Left lung (tissue), 14 donors: ENCODE measurements at places on chromosomes 6 and 20.

DNA sequence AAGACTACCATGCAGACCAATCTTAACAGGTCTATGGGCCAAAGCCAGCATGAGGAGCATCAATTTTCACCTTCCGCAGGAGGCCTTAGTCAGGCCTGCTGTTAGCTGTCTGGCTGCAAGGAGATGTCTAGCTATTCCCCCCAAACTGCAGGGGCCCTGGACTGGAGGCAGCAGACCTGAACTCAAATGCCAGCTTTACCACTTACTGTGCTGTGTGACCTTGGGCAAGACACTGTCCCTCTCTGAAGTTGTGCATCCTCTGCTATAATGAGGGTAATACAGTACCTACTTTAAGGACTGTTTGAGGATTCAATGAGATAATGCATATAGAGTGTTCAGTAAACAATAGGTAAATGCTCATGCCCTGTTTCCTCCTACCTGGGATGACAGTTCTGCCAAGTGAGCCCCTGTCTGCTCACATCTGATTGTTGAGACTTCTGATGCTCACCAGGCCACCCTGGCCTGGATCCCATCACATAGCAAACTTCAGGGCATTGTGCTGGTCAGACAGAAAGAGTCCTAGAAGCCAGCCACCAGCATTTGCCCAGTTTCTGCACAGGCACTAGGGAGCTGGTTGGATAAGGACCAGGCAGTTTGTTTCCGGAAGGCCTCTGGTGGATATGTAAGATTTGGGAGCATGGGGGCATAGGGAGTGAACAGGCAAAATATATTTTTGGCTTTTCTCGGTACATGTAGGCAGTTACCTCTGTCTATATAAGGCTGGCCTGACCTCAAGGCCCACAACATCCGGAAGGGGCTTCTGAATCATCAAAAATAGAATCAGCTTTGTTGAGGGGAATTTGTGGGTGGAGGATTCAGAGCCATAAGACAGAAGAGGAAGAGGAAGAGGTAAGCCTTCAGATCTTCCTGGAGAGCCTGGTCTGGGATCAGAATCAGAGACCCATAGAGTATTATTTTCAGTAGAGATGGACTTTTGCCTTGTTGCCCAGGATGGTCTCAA is 2.3 kb upstream of the OCSTAMP start:
- DNase-seq = no peak

DNA sequence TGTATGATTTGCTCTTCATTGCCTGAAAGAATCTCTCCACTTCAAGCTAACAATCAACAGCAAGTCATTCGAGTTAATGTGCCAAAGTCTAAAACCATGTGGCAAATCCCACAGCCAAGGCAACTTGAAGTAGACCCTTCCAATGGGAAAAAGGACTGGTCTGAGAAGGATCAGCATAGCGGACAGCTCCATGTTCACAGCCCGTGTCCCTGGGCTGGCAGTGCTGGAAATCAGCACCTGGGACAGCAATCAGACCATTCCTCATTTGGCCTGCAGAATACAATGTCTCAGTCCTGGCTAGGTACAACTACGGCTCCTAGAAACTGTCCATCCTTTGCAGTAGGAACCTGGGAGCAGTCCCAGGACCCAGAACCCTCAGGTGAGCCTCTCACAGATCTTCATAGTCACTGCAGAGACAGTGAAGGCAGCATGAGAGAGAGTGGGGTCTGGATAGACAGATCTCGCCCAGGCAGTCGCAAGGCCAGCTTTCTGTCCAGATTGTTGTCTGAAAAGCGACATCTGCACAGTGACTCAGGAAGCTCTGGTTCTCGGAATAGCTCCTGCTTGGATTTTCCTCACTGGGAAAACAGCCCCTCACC is 1.1 kb downstream of the GJA10 start:
- DNase-seq = peak; percentile 61

GRCh38 chr20:37308086-37309050 is 18.9 kb downstream of the MANBAL start:
- peak; percentile 8 for DNase-seq

GRCh38 chr20:63400486-63401210 is 39.5 kb upstream of the CHRNA4 start:
- no peak for DNase-seq

GRCh38 chr20:48631114-48632016 is 196.4 kb downstream of the PREX1 start:
- no peak for DNase-seq

DNA sequence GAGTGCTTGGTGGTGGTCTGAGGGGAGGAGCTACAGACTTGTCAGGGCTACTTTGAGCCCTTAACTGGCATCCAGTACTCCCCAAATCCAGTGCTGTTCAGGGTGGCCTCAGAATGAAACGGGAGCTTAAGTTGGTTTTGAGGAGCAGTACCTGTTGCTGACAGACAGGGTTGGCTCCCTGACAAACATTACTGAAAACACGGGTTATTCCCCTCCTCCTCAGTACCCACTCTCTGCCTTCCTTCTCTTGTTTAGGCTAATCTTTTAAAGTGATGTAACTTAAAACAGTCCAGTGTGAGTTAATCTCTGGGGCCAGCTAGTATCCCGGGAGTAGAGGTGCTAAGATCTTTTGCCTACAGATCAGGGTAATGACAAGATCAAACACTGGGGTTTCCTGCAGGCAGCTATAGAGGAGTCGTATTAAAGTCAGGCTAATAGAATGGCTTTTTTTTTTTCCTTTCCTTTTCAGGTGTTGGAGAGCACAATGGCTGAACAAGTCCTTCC is 3.7 kb downstream of the TNFAIP3 start:
- no peak for DNase-seq

GRCh38 chr20:17179840-17180239 is 47.0 kb upstream of the PCSK2 start:
- DNase-seq = no peak

DNA sequence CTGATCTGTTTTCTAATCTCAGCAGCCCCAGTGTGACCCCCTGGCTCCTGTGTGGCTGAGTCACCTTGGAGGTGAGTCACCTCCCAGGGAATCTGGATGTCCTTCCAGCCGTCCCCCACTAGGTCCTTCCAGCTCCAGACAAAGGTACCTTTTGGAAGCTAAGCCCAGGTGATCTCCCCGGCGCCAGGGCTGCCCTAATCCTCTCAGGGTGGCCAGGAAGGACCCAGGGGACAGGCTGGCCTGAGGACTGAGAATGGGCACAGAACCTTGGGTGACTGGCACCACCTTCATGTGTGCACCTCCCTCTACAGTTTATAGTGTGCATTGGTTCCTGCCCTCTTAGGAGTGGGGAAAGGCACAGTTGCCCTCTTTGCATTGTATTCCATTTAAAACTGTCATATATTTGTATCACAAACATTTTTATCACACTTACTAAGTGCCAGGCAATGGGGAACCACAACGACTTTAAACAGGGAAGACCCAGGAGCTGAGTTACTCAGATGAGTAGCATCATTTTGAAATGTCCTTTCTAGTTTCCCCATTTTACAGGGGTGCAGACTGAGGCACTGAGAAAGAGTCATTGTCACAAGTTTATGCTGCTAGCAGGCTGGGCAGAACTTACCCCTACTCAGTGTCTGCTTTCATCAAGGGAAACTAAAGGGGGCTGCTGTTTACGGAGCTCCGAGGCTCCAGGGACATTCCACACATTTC is 2.6 kb upstream of the BPIFB4 start:
- DNase-seq = no peak

- no peak for DNase-seq
These were observed 22.8 kb upstream of the RBBP8NL start for GRCh38 chr20:62449951-62450691.

DNA sequence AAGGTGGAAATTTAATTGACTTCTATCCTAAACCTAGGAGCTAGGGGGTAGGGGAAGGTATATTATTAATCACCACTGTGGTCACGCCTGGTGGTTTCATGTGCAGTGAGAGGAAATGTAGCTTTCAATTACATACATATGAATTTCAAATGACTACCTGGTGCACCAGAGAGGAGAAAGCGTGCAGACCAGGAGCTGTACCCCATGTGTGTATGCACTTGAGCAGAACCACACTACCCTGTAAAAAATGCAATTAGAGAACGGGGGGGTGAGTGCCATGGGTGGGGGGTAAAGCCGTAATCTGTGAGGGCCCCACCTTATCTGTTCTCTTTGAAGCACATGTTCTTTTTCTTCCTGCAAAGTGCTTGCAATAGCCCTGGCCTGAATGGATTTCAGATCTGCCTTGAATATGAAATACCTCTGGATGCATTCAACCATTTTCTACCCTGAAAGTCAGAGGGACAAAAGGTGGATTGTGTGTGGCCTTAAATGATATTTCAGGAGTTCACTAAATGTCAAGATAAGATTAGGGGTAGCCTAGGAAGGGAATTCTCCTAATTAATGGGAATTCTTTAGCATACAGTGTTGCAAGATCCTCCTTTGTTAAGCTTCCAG is 30.9 kb upstream of the EDN3 start:
- DNase-seq = no peak

GRCh38 chr6:167294651-167295494 is 3.8 kb downstream of the UNC93A start:
- no peak for DNase-seq

GRCh38 chr20:25622049-25622448 is 1.8 kb downstream of the NANP start:
- DNase-seq = no peak

- DNase-seq = no peak
These were observed 62.4 kb downstream of the JAG1 start for GRCh38 chr20:10611357-10611756.

GRCh38 chr6:160285541-160286105 is 27.0 kb upstream of the SLC22A2 start:
- no peak for DNase-seq

GRCh38 chr6:116397914-116398313 is 27.2 kb downstream of the DSE start:
- DNase-seq = no peak

DNA sequence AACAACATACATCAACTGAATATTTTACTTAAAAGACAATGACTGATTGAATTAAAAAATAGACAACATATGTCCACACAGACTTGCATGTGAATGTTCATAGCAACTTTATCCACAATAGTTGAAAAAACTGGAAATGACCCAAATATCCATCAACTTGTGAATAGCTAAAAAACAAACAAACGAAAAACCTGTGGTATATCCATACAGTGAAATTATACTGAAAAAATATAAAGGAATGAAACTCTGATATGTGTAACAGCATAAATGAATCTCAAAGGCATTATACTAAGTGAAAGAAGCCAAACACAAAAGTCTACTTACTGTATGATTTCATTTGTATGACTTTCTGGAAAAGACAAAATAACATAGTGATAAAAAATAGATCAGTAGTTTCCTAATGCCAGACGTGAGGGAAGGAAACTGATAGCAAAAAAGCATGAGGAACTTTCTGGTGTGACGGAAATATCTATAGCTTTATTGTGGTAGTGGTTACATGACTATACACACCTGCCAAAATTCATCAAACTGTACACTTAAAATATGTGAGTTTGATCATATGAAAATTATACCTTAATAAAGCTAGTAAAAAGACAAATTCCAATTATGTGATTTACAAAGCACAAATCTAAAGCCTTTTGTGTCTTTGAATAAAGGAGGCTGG is 123.2 kb downstream of the BACH2 start:
- DNase-seq = no peak

GRCh38 chr6:98136333-98136732 is 698.0 kb upstream of the POU3F2 start:
- DNase-seq = no peak

- peak; percentile 91 for DNase-seq
These were observed 37.6 kb downstream of the ZMYND8 start for GRCh38 chr20:47318586-47319516.

DNA sequence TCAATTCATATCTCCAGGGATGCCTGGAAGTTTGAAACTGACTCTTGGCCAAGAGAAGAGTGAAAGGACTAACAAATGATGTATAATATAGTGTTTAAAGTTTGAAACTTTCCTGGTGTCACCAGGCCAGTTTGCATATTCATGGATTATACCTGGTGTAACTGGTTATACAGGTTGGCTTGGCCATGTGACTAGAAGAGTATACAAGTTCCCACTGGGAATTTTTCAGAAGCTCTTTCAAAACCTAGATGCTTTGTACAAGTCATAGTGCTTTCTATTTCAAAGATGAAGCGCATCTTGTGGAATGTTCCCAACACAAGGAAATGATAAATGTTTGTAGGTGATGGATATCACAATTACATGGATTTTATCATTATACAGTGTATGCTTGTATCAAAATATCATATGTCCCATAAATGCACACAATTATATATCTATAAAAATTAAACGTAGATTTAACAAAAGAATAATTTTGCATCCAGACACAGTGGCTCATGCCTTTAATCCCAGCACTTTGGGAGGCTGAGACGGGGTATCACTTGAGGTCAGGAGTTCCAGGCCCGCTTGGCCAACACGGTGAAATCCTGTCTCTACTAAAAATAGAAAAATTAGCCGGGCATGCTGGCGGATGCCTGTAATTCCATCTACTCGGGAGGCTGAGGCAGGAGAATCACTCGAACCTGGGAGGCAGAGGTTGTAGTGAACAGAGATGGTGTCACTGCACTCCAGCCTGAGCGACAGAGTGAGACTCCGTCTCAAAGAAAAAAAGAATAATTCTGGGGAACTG is 1420.2 kb downstream of the GRIK2 start:
- DNase-seq = no peak

DNA sequence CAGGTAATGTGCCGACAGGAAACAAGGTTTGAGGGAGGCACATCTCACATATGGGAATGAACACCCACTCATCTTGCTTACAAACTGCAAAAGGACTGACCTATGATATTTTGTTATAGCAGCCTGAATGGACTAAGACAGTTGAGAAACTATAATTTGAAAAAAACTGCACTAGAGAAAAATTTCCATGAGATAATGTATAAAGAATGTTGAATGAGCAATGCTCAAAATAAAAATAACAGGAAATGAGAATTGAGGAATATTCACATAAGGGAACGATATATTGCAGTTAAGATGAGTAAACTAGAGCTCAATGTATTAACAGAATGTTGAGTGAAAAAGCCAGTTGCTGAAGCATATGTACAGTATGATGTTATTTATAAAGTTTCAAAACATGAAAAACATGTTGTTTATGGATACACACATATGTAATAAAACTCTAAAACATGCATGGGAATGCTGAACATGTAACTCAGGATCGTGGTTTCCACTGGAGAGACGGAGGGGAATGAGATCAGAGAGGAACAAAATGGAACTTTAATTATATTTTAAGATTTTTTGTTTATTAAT is 6.3 kb upstream of the TBC1D22B start:
- DNase-seq = no peak

DNA sequence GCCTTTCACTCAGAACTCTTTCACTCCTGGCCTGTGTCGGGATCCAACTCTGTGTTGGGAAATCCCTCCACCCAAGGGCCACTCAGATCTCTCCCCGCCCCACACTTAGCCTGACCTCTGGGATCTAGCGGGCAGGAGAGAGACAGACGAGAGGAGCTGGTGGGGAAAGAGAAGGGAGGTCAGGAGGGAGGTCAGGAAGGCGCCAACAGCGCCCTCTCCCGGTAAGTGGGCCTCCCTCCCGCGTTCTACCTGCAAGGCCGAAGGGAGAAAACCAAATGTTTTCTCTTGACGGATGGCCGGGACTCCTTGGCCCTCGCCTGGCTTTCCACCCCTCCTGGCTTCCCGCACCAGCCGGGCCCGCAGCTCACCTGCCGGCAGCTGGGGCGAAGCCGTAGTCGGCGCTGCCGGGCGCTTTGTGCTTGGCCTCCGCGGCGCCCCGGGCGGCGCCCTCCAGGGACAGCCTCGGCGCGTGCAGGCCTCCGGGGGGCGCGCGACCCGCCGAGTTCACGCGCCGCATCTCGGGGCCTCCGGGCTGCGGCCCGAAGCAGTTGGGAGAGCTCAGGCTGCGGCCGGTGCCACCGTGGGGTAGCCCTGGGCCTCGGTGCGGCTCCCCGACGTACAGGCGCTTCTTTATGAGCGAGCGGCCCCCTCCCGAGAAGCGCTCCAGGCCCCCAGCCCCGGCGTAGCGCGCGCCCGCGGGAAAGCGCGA is 38.2 kb downstream of the C6orf132 start:
- DNase-seq = peak; percentile 36

GRCh38 chr20:32281711-32282110 is 4.3 kb downstream of the KIF3B start:
- no peak for DNase-seq
